ENCODE measurements at places on chromosomes 5 and 9.

- no peak for DNase-seq
Measured at GRCh38 chr5:64506567-64507263, 900 bp downstream of the RGS7BP start.

DNA sequence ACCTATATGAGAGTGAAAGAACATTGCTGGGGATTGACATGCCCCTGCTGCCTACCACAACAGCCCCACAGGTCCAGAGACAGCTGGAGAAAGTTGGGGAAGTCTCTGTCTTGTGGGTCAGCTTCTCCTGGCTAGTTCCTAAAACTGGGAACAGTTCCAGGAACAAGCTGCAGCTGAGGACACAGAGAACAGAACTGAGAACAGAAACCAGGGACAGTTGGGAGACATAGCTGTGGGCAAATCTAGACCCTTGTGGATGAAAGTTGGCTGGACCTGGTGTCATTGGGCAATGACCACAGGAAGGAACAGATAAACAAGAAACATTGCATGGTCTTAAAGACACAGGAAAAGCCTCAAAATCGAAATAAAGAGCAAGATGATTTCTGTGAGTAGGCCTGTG is 58.3 kb upstream of the MOCS2 start:
- no peak for DNase-seq

GRCh38 chr5:41822036-41822435 is 48.2 kb downstream of the OXCT1 start:
- no peak for DNase-seq

DNA sequence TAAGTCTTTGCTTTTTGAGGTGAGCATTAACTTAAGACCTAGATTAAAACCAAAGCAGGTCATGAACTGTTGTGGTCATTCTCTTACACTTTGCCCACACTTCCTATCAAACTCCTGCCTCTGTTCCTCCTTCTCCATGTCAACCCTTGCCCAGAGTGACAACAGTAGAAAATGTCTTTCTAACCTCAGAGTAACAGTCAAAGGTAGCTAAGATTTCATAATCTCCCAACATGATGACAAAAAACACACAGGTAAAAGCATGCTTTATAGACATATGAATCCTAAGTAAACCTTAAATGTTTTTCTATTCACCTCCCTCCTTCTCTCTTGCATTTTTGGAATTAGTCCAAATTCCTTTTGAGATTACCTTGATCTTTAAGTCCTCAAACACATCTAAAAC is 422.3 kb downstream of the SPATA31D1 start:
- DNase-seq: no peak

DNA sequence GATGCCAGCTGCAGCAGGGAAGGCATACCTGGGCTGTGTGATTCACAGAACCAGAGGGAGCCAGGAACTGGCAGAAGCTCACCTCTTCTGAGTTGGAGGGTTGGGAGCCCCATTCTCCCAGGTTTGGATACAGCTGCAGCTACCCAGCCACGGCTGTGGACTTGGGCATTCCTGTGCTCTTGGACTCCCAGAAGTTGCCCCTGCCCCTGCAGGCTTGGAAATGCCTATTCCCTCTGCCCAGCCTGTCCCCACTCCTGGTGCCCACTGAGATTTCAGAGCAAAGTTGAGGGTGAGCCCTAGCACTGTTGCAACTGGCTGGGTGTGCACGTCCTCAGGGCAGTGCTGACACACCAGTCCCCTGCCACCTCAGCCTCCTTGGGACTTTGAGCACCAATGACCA is 489.7 kb downstream of the SLCO4C1 start:
- no peak for DNase-seq

DNA sequence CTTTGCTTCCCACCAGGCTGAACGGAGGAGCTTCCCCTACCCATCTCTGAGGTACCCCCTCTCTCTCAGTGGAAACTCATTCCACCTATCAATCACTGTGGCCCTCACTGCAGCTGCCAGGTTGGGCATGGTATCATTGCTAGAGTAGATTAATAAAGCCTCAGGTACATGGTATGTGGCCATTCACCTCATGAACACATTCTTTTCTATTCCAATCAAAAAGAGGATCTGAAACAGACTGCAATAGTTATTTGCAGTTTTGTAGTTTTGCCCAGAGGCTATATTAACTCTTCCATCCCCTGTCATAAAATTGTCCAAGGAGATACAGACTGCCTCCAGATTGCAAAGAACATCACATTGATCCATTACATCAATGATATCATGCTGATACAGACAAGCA is 85.8 kb upstream of the MVB12B start:
- no peak for DNase-seq

DNA sequence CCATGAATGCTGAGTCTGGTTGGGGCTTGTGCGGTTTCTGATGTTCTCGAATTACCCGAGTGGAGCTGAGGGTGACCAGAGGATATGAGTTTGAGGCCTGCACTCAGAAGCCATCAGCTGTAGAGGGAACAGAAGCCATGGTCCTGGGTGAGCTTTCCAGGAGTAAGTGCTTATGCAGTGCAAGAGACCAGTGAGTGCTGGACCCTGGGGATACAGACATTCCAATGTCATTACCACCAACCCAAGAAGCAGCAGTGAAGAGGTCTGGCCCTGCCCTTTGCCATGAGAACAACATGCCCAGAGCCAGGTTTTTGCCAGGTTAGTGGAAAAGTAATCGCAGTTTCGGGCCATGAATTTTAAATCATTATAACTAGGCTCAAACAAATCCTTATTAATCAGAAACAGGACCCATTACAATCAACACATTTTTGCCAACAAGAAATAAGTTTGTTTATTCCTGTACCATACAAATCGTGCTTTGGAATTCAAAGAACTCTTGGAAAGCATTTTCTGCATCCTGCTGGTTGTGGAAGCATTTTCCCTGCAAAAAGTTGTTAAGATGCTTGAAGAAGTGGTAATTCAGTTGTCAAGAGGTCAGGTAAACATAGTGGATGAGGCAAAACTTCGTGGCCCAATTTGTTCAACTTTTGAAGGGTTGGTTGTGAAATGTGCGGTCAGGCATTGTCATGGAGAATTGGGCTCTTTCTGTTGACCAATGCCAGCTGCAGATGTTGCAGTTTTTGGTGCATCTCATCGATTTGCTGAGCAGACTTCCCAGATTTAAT is 154.6 kb downstream of the SYK start:
- DNase-seq: no peak

DNA sequence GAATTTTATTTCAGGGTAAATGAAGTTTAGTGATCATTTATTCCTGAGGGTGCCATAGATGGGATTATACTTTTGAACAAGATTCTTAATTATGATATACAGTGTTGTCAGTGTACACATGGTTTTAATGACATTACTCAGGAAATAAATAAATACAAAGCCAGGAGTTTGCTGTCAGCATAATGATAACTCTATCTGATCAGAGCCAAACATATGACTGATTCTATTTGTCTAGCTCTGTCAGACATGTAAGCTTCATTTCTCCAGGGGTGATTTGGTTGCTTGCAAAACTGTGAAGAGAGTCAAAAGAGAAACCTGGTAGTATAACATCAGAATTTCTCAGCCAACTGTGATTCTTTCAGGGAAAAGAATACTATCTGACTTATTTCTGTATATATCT is 1425.8 kb upstream of the C9orf72 start:
- DNase-seq: no peak

DNA sequence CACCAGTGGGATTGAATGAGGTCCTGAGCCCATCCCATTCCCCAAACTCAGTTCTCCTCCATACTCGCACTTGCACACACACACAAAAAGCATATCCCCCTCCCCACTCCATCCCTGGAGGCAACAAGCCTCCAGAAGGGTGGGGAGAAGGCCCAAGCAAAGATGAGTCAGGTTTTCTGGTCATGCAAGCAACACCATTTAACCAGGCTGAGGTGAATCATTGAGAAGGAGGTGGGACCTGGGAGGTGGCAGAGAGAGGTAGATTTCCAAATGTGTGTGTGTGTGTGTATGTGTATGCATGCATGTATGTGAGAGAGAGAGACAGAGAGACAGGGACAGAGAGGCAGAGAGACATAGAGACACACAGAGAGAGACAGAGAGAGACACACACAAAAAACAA is 185.2 kb upstream of the TRIM32 start:
- no peak for DNase-seq

- DNase-seq: no peak
Measured at GRCh38 chr9:105760053-105760452, 65.7 kb downstream of the TMEM38B start.

GRCh38 chr9:37501957-37502596 is 16.3 kb downstream of the POLR1E start:
- DNase-seq: no peak

DNA sequence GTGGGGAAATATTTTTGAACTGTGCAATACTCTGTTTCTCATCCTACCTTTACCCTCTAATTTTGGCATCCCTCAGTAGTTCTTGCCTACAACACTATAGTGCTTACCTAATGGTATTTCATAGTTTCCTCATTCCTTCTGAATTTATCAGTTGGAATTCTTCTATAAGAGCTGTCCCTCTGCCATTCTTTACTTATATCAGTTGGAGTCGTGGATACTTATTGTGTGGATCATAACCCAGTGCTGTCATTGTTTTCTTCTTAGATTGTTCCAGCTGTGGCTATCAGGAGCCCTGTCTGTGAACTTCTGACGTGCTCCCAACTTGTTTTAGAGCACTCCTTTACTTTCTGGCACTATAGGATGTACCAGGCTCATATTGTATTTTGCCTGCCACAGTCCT is 146.1 kb upstream of the OTULINL start:
- DNase-seq: no peak

DNA sequence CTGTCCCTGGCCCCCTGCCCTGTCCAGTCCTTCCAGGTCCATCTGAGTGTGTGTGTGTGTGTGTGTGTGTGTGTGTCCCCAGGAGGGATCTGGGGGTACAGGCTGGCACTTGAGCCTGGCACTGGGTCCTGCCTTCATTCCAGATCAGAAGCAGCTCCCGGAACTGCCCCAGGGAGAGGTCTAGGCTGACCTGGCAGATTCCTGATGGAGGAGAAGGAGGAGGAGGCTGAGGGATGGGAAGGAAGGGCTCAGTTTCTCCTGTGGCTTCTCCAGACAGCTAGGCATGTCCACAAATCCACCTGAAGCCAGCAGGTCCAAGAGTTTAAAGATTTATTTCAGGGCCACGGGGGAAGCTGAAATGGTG is 328 bp downstream of the NDST1 start:
- DNase-seq: no peak

Data from activated CD8-positive, alpha-beta memory T cell treated with anti-CD3 and anti-CD28 coated beads, Interleukin-2, amount 50 U/mL, for 4 hours (primary cell).